GM19239 (cell line): ENCODE measurements at places on chromosomes 6 and 20.

DNA sequence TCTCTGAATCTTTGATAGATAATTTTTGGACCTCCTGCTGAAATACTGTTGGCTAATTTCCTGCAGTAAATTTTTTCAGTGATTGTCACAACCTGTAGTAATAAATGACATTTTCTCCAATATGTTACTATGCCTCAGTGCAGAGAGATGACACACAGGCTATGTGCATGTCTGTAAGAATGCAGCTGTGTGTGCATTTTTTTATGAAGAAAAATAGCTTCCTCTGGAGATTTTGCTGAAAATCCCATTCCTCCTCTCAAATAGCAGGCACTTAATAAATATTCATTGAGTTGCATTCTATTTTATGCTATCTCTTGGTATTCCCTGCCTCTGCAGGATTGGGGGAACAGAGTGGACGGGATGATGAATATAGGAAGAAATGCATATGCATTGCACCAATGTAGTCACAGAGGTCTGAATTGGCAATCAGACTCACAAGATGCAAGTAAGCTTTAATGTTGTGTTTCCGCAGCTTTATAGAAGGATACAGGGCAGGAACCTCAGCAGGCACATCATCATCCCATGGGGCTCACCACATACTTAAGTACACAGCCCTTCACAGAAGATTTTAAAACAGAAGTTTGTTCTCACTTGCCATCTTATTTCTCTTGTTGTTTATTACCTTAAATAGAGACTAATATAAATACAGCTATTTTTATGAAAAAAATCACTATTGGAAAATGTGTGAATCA is 474.7 kb downstream of the EPM2A start:
- DNase-seq = no peak

GRCh38 chr20:9150679-9151078 is 81.8 kb downstream of the PLCB4 start:
- DNase-seq = no peak

- DNase-seq = no peak
These were observed 19.9 kb downstream of the SPINT3 start for GRCh38 chr20:45495501-45495941.

- no peak for DNase-seq
These were observed 148.4 kb upstream of the FBXL4 start for GRCh38 chr6:99096170-99096569.

DNA sequence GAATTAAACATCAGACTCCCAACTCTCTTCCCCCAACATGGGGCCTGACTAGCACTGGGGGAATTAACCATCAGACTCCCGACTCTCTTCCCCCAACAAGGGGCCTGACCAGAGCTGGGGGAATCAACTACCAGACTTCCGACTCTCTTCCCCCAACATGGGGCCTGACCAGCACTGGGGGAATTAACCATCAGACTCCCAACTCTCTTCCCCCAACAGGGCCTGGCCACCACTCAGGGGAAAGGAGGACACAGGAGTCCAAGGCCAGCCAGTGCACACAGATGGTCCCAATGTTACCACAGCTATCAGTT is 13.1 kb downstream of the CST7 start:
- no peak for DNase-seq

GRCh38 chr6:5833120-5833519 is 173.6 kb downstream of the NRN1 start:
- DNase-seq = no peak
